Right atrium auricular region (tissue), 2 donors: ENCODE measurements at places on chromosomes 12 and 14.

DNA sequence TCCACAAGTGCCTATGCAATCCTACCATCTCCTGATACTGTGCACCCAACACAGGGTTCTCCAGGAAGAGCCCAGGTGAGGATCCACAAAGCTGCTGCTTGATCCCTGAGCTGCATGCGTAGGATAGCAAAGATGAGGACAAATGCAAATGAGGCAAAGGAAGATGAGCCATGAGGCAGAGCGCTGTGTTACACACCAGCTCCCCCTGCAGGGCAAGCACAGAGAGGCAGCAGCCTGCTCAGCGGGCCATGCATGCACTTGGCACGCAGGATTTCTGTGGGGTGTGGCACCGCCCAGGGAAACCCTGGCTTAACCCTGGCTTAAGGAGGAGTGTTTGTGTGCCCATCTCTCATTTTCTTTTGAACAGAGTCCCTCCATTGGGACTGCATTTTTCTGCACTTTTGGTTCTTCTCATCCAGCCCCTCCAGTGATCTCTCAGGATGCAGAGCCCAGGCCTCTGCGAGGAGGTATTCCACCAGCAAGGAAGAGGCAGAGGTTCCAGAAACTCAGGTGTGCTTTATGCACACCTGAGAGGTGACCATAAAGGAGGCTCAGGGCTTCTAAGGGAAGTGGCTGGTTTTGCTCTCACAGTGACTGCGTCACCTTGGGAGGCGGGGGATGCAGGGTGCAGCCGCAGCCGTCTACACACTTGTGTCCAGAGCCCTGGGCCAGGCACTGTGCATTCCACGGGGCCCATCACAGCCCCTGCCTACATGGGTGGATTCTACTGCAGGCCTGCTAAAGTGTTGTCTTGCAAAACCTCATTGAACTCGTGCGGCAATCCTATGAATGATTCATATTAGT lies 973.3 kb upstream of the TMEM132C start:
- DNase-seq, result peak; percentile 66

GRCh38 chr14:22987291-22987690 lies 4.9 kb upstream of the AJUBA start:
- DNase-seq, result no peak

GRCh38 chr12:19303496-19303895 lies 135.8 kb upstream of the AEBP2 start:
- no peak for DNase-seq

GRCh38 chr14:80958226-80958625 lies 2.8 kb downstream of the TSHR start:
- no peak for DNase-seq

- no peak for DNase-seq
Observed at GRCh38 chr12:131599190-131600159, 111.4 kb upstream of the SFSWAP start.

DNA sequence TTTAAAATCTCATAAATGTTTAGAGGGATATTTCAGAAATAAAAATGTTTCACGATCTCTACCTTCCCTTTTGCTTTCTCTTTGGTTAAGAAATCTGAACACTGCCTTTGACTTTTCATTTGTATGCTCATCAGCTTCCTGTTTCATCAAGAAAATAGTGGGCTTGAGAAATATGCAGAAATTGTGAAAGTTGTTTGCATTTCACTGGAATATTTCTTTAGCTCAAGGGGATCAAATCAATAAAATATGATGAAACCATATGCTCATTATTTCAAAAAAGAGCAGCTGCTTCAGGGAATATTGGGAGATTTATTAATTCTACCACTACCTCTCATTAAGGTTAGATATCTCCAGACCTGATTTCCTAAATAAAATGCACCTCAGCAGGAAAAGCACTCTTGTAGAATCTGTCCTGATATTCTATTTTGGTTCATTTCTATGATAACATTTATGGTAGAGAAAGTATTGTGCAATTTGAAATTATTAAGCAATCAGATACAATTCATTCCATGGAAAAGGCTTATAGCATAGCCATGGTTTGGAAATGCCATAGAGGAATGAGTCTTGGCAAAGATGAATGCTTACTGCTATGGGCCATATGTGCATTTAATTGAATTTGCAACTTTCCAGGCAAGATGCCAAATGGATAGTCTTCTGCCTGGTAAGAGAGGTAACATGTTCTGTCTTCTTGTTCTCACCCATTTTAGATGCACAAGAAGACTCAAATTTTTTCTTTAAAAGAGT lies 212.6 kb upstream of the SLC16A7 start:
- DNase-seq, result no peak

DNA sequence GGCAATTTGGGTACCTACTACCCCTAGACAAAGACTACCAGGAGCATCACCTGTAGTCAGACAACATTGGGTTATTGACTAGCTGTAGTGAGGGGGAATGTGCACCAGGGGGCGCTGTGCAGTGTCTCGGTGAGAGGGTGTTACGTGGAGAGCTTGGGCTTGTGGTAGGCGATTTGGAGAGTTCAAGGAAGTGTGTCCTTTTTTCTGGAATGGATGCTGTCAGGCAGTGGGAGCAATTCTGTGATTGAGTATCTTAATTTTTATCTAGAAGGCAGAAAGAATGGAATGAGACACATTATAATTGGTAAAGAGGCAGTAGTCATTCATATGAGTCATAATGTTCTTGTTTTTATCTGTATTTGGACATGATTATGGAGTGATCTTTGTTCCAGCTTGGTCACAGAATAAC lies 187.7 kb downstream of the GALC start:
- no peak for DNase-seq

GRCh38 chr14:68449561-68450181 lies 343.2 kb downstream of the ZFP36L1 start:
- DNase-seq, result no peak

DNA sequence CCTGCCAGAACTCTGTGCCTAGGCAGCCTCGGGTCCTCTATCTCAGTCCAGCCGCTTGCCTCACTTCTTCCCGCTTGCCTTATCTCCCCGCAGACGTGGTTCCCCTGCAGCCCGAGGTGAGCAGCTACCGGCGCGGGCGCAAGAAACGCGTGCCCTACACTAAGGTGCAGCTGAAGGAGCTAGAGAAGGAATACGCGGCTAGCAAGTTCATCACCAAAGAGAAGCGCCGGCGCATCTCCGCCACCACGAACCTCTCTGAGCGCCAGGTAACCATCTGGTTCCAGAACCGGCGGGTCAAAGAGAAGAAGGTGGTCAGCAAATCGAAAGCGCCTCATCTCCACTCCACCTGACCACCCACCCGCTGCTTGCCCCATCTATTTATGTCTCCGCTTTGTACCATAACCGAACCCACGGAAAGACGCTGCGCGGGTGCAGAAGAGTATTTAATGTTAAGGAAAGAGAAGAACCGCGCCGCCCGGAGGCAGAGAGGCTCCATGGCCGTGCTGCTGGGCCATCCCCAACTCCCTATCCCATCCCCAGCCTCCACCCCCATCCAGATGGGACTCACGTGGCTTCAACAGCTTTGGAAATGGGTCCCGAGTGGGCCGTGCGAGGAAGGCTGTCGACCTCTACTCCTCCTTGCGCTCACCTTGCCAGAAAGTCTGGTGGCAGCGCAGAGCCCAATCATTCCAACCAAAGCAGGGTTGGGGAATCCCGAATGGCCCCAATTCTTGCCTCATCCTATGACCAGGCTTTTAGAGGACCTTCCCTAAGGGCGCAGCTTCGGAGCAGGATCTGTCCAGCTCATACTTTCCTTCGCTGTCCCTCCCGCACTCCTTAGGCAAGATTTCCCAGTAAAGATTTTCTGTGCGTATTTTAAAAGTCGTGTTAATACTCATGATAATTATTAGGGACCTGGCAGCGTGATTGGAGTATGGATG lies 6.5 kb downstream of the HOXC13 start:
- no peak for DNase-seq

- no peak for DNase-seq
Observed at GRCh38 chr14:63773504-63773903, 45.6 kb upstream of the SGPP1 start.

DNA sequence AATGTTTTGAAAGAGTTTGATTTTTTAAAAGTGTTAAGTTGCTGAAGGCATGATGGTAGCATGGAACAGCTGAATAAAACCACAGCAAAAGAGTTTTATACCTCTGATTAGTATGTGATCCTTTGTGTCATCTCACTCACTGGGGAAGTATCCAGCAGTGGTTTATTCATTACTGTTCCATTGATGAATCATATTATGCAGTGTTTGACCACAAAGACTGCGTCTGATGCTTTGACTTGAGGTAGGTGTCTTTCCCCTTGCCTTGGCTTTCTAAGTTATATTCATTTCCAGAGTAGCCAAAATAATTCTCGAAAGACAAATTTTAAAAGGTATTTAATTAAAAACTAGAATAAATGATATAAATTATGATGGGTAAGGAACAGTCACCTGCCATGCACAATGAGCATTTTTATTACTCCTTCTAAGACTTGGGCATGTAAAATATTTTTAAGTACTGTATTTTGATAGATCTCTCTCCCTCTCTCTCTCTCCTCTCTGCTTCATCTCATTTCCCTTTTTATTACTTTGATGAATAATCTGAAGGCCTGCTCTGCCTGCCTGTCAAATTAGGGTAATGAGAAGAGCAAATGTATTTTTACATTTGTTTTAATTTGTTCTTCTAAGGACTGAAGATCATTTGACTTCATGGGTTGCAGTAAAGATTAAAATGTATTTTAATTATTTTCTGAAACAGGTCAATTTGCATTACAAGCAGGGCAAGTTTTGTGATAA lies 164.9 kb downstream of the NAV3 start:
- no peak for DNase-seq

DNA sequence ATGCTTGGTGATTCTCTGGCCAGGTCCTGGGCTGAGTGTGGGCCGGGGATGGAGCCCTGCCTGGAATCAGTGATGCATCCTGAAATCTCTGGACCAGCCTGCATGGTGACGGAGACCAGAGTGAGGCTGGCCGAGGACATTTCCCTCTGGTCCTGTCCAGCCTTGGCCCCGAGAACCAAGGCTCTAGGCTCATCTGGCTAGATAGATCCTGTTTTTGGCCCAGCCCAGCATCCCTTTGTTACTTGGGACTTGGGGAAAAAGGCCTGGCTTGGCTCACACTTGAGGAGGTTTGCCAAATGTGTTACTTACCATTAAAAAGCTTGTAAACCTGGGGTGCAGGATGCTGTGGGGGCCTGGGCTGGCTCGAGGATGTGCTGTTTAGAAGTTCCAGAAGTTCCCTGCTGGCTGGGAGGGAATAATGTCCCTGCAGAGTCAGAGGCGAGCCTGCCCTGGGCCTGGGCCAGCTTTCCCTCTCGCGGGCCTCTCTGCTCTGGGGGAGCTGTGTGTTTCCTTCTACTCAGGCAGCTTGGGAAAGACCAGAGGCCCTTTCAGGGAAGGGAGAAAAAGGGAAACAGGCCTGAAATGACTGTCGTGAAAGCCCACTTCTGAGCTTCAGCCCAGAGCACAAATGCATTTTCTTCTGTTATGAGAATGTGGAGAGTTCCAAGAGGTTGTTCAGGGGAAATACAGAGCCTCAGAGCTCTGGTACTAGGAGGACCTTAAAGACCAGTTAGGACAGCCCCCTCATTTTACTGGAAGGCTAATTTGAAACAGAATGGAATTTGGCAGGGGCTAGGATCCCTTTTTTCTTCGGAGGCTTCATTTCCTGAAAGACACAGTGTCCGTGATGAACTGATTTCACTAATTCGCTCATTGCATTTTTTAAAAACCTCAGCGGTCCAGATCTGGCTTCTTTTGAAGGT lies 47.2 kb upstream of the CTDSP2 start:
- DNase-seq, result peak; percentile 95

DNA sequence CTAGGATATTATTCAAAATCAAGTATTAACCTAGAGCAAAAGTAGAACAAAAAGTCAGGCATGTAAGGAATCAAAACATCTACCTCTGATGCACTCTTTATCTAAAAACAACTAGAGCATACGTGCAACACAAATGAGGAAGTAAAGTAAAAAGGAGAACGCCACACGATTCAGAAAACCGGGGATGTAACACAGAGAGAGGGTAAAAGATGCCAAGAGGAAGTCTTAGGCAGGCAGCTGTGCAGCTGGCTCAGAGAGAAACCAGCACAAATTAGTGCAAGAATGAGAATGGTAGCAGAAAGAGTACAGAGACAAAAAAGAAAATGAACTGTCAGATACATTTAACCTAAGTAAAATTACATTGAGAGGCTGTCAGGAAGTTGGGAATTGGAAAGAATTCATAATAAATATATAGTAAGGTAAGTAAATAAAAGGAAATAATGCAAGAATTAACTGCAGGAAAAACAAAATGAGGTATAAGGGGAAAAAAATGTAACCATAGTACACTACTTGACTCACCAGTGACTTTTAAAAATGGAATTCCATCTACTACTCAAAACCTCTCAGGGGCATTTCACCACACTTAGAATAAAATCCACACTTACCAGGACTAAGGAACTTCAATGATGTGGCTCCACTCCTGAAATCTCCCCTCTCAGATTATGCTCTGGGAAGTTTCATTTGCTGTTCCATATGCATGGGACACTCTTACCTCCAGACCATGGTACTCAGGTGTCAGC lies 17.1 kb downstream of the BCAT1 start:
- no peak for DNase-seq

DNA sequence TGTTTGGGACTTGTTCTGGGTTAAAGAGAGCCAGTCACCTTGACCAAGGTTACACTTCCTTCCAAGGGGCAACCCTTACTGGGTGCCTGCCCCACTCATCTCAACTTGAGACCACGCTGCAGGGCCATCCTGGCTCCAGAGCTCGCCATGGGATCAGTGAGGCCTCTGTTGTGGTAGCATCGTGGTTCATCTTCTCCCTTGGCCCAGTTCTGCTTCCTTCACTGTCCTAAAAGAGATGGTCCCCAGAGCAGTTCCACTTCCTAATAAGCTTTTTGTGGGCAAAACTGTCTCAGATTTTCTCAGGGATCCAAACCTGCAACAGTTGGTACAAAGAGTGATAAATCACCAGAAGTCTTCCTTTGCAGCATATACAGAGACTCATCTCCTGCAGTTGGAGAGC lies 165.9 kb upstream of the TMEM260 start:
- DNase-seq, result no peak

DNA sequence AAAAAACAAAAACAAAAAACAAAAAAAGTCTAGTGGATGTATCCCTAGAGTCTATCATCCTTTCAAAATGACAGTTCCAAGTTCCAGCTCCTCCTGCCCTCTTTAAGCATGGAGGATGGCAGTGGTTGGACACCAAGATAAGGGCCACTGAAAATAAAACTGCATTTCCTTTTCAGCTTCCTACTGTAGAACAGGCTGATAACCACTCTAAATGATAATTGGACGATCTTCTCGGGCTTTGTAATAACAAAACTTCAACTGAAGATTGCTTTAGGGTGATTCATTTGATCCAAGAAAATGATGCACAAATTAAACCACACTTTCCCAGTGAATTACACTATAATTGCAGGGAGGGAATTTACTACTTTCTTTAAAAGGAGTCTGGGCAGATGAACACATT lies 42.2 kb upstream of the CRACR2A start:
- DNase-seq, result no peak

DNA sequence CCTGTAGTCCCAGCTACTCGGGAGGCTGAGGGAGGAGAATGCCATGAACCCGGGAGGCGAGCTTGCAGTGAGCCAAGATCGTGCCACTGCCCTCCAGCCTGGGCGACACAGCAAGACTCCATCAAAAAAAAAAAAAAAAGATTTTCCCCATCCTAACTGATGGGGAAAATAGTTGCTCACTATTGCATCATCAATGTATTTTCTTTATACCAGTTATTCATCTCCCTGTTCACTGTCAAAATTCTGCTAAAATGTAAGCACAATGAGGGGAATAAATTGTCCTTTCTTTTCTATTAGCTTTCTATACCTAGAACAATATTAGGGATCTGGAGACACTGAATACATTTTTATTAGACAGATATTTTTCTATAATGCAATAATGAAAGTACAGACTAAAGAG lies 561.3 kb downstream of the CCER1 start:
- DNase-seq, result no peak
